ENCODE measurements at places on chromosomes 6 and 20.
A peak's percentile ranks its signal among the peaks of the same experiment; 100 is the strongest.

- no peak for DNase-seq
These were observed 26.9 kb downstream of the ANKEF1 start for GRCh38 chr20:10061641-10062040.

- no peak for DNase-seq
These were observed 70.7 kb downstream of the LYRM2 start for GRCh38 chr6:89567630-89568390.

DNA sequence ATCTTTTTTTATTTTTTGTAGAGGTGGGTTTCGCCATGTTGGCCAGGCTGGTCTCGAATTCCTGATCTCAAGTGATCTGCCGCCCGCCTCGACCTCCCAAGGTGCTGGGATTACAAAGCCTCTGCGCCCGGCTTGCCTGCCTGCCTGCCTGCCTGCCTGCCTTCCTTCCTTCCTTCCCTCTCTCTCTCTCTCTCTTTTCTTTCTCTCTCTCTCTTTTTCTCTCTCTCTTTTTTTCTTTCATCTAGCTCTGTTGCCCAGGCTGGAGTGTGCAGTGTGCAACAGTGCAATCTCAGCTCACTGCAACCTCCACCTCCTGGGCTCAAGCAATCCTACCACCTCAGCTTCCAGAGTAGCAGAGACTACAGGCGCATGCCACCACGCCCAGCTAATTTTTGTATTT is 4.6 kb upstream of the ILRUN start:
- no peak for DNase-seq

- peak; percentile 28 for DNase-seq
These were observed 178.8 kb upstream of the AKAP12 start for GRCh38 chr6:151060766-151061531.

GRCh38 chr20:13898012-13898612 is 92.3 kb downstream of the SEL1L2 start:
- no peak for DNase-seq

DNA sequence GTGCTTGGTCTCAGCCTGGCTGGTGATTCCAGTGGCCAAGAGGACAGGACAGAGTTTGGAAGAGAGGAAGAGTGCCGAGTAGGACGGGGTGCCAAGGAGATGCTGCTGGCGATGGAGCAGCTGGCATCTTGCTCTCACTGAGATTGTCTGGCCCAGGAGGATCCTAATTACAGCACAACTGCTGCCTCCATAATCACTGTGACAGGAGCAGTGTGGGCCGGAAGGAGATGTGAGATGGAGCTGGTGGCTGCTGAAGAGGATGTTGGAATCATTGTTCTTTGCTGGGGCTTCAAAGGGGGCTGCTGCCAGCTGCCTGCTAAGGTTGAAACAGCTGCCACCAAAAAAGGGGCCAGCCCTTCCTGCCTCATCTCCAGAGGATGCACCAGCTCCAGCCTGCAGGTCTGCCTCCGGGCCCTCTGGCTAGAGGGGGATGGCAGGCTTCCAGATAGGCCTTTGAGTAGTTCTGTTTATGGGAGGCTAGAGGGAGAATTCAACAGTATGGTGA is 214.4 kb downstream of the RNF144B start:
- no peak for DNase-seq

DNA sequence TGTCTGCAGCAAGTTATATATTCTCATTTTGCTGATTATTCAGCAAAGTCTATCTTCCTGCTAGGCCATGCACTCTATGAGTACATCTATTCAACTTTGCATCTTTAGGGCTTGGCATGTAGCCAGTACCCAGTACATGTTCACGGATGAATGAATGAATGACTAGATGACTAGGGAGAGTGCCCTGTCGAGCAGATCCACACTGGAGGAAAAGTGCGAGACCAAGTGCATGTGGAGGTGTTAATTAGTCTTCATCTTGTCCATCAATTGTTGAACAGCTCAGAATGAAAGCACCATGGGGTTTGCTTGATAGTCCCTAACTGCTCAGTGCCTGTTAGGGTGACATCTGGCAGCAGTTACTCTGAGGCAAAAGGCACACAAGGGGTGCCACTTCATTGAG is 30.4 kb downstream of the TM9SF4 start:
- no peak for DNase-seq

- DNase-seq: no peak
These were observed 582.9 kb upstream of the CDH4 start for GRCh38 chr20:60669211-60669610.

- DNase-seq: peak; percentile 93
These were observed 144.2 kb downstream of the JARID2 start for GRCh38 chr6:15389765-15390723.

GRCh38 chr6:94133106-94133505 is 713.7 kb upstream of the EPHA7 start:
- DNase-seq: no peak

DNA sequence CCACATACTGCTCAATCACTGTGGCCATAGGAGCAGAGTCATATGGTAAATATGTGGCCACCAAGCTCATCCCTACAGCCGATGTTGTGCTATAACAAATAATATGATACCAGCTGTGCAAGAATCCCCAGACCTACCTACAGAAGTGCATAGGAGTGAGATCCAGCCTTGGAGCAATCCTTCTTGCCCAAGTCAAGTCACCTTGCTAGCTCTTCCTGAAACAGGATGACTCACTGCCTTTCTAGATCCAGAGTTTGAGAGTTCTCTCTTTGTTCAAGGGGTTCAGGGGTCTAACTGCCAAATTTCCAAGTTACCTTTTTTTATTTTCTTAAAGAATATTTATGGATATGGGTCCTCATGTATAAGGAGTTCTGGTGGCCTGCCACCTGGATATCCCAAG is 195.7 kb upstream of the MAN1A1 start:
- DNase-seq: no peak

DNA sequence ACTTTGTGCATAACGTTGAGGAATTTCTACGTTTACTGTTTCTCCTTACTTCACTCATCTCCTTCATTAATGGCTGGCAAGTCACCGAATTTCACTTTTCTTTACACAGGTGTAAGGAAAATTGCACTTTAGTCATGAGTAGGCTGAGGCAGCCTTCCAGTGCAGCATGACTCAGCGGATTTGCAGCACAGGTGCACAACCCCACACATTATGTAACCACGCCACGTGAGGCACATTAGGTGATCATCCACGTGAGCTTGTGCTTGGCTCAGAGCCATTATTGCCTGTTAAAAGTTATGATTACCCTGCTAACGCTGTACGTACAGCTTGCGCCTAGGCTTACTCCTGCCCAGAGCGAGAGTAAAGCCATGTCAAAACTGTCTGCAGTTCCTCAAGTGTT is 158.8 kb downstream of the NKAIN2 start:
- peak; percentile 56 for DNase-seq

GRCh38 chr6:105105094-105105493 is 74.7 kb downstream of the POPDC3 start:
- no peak for DNase-seq

DNA sequence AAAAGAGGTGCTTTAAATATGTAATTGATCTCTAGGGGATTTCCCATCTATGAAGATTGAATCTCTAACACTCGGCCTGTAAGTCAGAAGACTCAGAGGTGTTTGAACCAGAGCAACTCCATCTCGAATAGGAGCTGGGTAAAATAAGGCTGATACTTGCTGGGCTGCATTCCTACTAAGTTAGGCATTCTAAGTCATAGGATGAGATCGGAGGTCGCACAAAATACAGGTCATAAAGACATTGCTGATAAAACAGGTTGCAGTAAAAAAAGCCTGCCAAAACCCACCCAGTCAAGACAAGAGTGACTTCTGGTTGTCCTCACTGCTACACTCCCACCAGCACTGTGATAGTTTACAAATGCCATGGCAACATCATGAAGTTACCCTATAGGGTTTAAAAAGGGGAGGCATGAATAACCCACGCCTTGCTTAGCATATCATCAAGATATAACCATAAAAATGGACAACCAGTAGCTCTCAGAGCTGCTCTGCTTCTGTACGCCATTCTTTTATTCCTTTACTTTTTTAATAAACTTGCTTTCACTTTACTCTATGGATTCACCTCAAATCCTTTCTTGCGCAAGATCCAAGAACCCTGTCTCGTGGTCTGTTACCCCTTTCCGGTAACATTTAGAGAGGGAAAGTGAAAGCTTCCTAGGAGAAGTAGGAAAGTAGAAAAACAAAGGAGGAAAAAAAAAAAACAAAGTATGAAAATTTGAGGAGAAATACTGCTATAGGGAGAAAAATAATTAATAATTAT is 129.7 kb upstream of the PHACTR1 start:
- DNase-seq: no peak

DNA sequence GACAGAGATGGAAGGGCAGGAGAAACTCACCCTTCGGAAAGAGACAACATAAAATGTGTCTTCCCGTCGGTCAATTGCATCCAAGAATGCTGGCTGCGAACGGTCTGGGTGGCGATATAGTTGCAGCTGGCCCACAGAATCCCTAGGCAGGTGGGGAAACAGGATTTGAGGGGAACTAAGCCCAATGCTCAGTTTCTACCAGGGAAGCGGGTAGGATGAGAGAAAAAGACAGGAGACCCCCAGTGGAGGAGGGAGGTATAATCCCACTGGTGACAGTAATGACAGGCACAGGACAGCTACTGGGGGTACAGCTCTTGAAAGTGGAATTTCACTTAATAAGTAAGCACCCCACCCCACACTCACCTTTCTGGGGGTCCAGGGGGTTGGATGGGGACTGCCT is 7.5 kb upstream of the TNXB start:
- DNase-seq: no peak

DNA sequence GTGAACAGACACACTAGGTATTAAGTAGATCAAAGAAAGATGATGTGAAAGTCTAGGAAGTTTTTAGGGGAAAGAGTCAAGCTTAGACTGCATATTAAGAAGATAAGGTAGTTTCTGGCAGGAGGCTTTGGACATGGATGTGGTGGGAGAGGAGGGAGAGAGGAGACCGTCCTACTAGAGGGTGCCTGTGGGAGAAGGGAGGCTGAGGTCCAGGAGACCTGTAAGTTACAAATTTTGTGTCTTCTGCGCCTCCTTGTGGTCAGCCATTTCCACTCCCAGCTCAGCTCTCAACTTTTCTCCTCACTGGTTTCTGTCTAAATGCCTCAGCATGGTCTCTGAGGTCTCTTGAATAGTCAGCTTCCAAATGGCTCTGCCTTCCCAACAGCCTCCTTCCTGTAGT is 193.5 kb downstream of the UNC5CL start:
- DNase-seq: peak; percentile 48

DNA sequence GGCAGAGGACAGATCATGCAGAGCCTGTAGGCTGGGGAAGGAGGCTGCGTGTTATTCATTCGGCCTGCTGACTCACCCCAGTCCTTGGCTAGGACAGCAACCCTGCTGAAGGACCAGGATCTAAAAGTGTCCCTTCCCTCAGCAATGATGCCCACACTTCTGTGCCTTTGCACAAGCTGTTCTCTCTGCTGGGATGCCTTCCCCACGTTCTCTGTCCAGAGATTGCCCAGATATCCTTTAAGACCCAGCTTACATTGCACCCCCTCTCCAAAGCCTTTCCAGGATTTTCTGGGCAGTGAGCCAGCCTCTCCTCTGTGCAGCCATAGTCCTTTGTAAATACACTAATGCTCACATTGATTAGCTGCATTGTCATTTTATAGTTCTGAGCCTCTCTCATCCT is 99.3 kb upstream of the CHD6 start:
- no peak for DNase-seq

DNA sequence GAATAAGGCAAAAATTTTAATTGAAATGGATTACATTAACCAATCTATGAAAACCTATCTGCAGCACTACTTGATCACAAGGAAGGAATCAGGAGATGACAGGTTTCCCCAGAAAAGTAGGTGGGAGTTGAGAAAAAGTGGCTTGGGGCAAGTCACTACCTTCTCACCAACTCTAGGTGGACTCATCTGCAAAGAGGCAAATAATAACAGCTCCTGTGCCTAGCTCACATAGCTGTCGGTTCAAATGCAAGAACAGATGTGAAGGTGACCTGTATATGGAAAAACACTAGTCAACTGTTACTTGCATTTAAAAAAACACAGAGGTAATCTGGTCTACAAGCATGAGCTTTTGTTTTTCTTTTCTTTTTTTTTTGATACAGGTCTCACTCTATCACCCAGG is 67.2 kb downstream of the POPDC3 start:
- no peak for DNase-seq

DNA sequence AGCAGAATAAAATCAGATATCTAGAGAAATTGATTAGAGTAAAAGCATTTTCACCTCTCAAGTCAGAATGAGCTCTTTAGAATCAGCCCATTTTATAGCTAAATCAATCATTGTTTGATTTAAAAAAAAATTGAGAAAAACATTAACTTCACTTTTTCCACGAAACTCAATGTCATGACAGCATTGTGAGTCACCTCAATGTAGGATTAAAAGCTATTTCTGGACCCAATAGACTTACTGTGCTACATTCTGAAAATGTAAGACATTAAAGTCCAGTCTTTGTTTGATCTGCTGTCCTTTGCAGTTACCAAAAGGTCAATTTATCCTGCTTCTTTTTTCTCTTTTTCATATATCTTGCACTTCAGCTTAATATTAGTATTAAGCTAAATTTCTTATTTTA is 519.4 kb upstream of the ZNF337 start:
- no peak for DNase-seq

DNA sequence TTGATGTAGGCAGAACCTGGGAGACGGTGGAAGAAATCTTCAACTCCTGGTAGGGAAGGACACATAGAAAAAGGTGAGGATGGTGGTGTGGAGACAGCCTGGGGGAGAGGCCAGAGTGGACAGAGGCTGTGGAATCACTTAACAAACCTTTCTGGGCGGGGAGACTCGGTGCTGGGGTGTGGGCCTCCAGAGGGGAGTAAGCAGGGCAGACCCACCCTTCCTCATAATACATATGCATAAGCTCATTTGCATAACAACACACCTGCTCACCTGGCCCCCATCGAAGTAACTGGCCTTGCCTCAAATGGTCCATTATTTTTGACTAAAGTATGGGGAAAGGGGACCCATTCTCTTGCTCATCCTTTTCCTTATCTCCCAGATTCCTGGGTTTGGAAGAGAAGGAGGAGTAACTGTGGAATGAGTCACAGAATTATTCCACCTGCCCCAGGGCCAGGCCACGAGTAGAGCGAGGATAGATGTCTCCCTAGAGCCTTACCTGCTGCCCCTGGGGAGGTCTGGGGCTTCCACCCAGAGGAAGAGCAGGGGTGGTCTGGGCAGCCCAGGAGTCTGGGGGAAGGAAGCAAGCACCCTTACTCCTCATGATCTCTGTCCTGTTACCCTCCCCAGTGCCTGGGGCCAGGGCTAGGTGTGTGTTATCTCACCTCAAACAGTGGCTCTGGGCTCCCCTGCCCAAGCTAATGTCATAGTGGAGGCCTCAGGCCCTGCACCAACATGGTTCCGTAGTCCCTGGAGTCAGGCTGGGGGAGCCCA is 10.7 kb upstream of the VEGFA start:
- DNase-seq: no peak

DNA sequence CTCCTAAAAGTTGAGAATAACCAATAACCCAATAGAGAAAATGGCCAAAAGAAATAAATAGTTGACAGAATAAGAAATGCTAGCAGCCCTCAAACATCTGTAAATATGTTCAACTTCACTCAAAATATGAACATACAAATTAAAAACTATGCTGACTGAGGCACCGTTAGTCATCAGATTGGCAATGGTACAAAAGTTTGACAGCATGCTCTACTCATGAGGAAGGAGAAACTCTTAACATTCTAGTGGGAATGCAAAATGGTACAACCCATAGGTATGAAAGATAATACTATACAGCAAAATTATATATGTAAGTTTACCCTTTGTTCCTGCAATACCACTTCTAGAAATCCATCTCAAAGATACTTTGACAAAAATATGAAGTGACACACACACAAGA is 1.6 kb upstream of the ZSCAN12 start:
- no peak for DNase-seq

GRCh38 chr20:62845416-62846160 is 16.0 kb downstream of the TCFL5 start:
- no peak for DNase-seq

- DNase-seq: peak; percentile 85
These were observed 30.6 kb downstream of the COL11A2 start for GRCh38 chr6:33161354-33162331.

- no peak for DNase-seq
These were observed at the start of gene UNC93A for GRCh38 chr6:167290786-167291622. TSS of gene UNC93A (plus strand) at chr6:167291315. CDS start at chr6:167291490, 175 bp downstream.
